ENCODE measurements at places on chromosomes 5 and 9. TPM values are rescaled to one million over a fixed set of nuclear protein-coding genes. Genes with fewer than 3 reads are reported as not detected.

- no peaks in the 10 kb centered on the region for H3K36me3 ChIP-seq
- no peak for DNase-seq
- peaks cover 6% of the 10 kb centered on the region for H3K4me1 ChIP-seq
These were observed 15.2 kb upstream of the PSIP1 start for GRCh38 chr9:15525958-15526357.

DNA sequence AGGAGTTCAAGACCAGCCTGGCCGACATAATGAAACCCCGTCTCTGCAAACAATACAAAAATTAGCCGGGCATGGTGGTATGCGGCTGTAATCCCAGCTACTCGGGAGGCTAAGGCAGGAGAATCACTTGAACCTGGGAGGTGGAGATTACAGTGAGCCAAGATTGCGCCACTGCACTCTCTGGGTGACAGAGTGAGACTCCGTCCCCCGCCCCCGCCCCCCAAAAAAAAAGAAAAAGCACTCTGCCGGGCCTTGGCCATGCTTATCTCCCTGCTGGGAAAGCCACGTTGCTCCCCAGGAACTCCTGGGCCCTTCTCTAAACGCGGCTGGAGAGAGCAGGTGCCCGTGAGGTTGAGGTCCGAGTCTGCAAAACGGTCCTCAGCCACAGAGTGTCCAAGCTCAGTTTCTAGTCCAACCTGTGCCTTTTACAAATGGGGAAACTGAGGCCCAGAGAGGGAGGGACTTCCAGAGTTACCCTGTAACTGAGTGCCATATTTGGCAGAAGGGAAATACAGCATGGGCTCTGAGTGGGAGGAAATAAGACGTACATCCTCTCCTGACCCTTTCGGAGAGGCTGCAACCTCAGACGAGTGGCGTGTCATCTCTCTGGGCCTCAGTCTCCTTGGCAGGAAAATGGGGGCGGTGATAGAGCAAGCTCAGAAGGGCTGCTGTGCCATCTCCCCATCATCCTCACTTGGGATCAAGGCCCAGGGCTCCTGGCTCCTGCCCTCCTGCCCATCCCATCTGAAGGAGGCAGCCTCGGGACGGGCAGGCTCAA, 6.6 kb upstream of the PHYHD1 start:
- H3K27ac ChIP-seq, result peak overlapping the region; percentile 88
- H3K4me1 ChIP-seq, result peaks cover 27% of the 10 kb centered on the region
- H3K4me3 ChIP-seq, result no peak overlapping the region

PRR16 gene
- total RNA-seq, result not detected

PDCD1LG2 gene
- total RNA-seq, result 2.0 TPM

DNA sequence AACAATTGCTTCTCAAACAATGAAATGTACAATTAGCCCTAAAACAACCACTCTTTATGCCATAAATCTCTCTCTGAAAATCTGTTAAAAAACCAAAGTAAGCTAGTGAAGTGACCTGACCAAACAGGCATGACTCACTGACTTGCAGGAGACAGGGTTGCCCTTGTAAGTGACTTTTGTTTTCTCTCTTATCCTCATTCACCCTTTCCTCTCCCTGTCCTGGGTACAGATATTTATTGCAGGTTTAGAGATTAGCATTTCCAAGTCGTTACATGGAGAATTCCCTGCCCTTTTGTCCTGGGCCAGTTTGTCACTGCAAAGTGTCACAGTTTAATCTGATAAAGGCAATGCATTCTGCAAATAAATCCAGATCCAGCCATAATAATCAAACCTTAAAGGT, 484.2 kb downstream of the IRX1 start:
- DNase-seq, result no peak
- H3K36me3 ChIP-seq, result no peaks in the 10 kb centered on the region
- H3K27ac ChIP-seq, result no peak overlapping the region

DNA sequence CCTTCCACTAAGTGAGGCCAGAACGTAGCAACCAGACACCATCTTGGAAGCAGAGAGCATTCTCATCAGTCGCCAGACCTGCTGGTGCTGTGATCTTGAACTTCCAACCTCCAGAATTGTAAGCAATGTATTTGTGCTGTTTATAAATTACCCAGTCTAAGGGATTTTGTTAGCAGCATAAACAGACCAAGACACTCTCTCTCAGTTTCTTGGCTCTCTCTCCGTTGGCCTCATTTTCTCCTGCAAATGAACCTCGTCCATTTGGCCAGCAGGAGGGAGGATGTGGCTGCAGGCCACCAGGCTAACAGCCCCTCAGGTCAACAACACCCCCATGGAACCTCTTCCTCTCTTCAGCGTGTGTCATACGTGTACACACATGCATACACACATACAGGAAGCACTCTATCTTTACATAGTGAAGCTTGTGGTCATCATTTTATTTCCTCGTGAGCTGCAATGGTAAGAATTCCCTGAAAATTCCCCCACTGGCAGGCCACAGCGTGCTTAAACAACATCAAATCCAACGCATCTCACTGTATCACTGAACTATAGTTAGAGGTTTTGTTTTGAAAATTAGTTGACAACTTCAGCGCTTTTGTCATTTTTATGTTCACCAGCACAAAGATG, 62.8 kb upstream of the PPP1R26 start:
- no peak for DNase-seq
- no peaks in the 10 kb centered on the region for H3K36me3 ChIP-seq
- no peak overlapping the region for H3K4me3 ChIP-seq
- H3K27me3 ChIP-seq, result peaks cover 2% of the 10 kb centered on the region
- no peak overlapping the region for H3K27ac ChIP-seq

- H3K27me3 ChIP-seq, result no peaks in the 10 kb centered on the region
- no peak overlapping the region for H3K4me3 ChIP-seq
- DNase-seq, result no peak
- no peak overlapping the region for H3K27ac ChIP-seq
These were observed 199.1 kb upstream of the OR13F1 start for GRCh38 chr9:104304925-104305324.

DNA sequence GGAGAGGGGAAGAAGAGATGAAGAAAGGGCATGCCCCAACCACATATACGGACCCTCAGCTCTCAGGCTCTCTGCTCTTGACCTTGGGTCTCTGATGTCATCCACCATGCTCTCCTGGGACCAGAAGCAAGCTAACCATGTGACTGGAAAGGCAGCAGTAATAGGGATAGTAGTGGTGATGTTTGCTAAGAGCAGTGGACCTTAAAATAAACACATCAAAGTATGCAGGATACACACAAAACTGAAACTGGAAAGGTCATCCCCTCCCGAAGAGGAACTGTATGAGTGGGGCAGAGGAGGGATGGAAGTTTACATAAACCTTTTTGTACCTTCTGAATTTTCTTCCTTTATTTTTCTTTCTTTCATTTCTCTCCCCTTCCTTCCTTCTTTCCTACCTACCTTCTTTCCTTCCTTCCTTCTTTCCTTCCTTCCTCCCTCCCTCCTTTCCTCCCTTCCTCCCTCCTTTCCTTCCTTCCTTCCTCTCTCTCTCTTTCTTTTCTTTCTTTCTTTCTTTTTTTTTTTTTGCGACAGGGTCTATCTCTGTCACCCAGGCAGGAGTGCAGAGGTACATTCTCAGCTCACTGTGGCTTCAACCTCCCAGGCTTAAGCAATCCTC, 8.1 kb upstream of the PTPN3 start:
- H3K27ac ChIP-seq, result no peak overlapping the region
- peaks cover 41% of the 10 kb centered on the region for H3K27me3 ChIP-seq
- no peak for DNase-seq

- no peak for DNase-seq
- H3K36me3 ChIP-seq, result no peaks in the 10 kb centered on the region
- H3K27ac ChIP-seq, result peak overlapping the region; percentile 72
- H3K4me1 ChIP-seq, result peaks cover 25% of the 10 kb centered on the region
- peaks cover 2% of the 10 kb centered on the region for H3K27me3 ChIP-seq
- H3K4me3 ChIP-seq, result peak overlapping the region; percentile 35
These were observed 191.2 kb downstream of the PIK3R1 start for GRCh38 chr5:68406767-68407241.

- H3K27ac ChIP-seq, result no peak overlapping the region
- no peaks in the 10 kb centered on the region for H3K36me3 ChIP-seq
- H3K27me3 ChIP-seq, result no peaks in the 10 kb centered on the region
- DNase-seq, result no peak
- H3K4me3 ChIP-seq, result no peak overlapping the region
These were observed 436.3 kb upstream of the KLF4 start for GRCh38 chr9:107925749-107926297.

CA9 gene
- 0.89 TPM for total RNA-seq

- no peak overlapping the region for H3K27ac ChIP-seq
- H3K36me3 ChIP-seq, result no peaks in the 10 kb centered on the region
- H3K4me1 ChIP-seq, result peaks cover under 1% of the 10 kb centered on the region
- DNase-seq, result no peak
- H3K4me3 ChIP-seq, result no peak overlapping the region
- peaks cover 89% of the 10 kb centered on the region for H3K27me3 ChIP-seq
These were observed 18.6 kb upstream of the TMEM174 start for GRCh38 chr5:73154208-73155006.

GRCh38 chr9:128323212-128323730, 632 bp downstream of the COQ4 start:
- peak overlapping the region; percentile 99 for H3K27ac ChIP-seq
- H3K36me3 ChIP-seq, result peaks cover 15% of the 10 kb centered on the region
- peak overlapping the region; percentile 99 for H3K4me3 ChIP-seq
- DNase-seq, result no peak
- H3K27me3 ChIP-seq, result no peaks in the 10 kb centered on the region
- peaks cover 11% of the 10 kb centered on the region for H3K4me1 ChIP-seq

PLAC8L1 gene
- 0.74 TPM for total RNA-seq

GRCh38 chr5:134584662-134585061, 48.0 kb downstream of the SAR1B start:
- H3K27ac ChIP-seq, result no peak overlapping the region
- H3K36me3 ChIP-seq, result peaks cover 11% of the 10 kb centered on the region
- no peak overlapping the region for H3K4me3 ChIP-seq
- H3K4me1 ChIP-seq, result peaks cover 7% of the 10 kb centered on the region
- DNase-seq, result no peak

VLDLR gene
- total RNA-seq, result 12.6 TPM

Data from activated T-helper 2 cell treated with anti-CD3 and anti-CD28 coated beads, Interferon-gamma antibody, Interleukin-2, Interleukin-4, amounts not matched to agents 10 μg/mL and 5 μg/mL and 100 μg/mL, durations not matched to agents 14 hours and 24 hours and 36 hours (primary cell).